Upper lobe of right lung (tissue), 1 donor: ENCODE measurements at places on chromosomes 1 and 21. TPM values are rescaled to one million over a fixed set of nuclear protein-coding genes. Genes with fewer than 3 reads are reported as not detected.

DNA sequence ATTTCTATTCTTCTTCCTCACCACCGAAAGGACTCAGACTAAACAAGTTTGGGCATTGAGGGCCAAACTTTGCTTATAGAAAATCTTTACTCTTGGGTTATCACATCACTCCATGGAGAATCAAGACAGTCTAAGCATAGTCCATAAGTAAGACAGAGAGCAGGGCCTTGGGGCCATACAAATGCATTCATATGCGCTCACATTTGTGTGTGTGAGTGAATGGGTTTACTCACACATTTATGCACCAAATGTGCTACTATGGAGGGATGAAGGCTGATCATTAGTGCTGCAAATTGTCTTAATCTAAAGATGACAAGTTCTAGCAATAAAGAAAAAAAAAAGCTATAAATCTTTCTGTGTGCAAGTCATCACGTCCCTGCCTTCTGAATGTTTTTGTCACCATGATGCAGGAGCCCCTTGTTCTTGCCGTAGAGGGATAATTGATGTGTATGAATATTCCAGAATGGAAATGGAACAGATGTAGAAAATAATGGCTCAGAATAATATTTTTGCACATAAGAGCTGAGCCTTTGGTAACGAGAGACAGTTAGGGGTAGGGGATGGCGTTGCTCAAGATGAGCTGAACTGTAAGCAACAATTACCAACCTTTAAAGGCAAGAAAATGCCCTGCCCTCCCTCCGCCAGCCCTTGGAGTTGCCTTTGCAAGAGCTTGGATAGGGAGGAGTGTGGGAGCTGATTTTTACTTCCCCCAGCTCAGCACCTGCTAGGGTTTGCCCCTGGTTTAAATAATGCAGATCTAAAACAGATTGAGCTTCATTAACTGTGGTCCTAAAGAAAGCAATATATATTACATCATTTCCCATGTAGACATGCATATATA is 52.3 kb upstream of the IKBKE start:
- peaks cover 28% of the 10 kb centered on the region for H3K36me3 ChIP-seq
- DNase-seq, result no peak
- H3K27me3 ChIP-seq, result no peaks in the 10 kb centered on the region
- no peaks in the 10 kb centered on the region for H3K4me1 ChIP-seq
- no peak overlapping the region for H3K27ac ChIP-seq
- H3K4me3 ChIP-seq, result no peak overlapping the region

SSU72 gene
- total RNA-seq, result 125 TPM

GRCh38 chr1:156504438-156504813 is 3.9 kb upstream of the MEF2D start:
- no peaks in the 10 kb centered on the region for H3K27me3 ChIP-seq
- no peak for DNase-seq
- H3K4me1 ChIP-seq, result peaks cover 60% of the 10 kb centered on the region
- H3K27ac ChIP-seq, result peak overlapping the region; percentile 100

HES2 gene
- 5.7 TPM for total RNA-seq

DNA sequence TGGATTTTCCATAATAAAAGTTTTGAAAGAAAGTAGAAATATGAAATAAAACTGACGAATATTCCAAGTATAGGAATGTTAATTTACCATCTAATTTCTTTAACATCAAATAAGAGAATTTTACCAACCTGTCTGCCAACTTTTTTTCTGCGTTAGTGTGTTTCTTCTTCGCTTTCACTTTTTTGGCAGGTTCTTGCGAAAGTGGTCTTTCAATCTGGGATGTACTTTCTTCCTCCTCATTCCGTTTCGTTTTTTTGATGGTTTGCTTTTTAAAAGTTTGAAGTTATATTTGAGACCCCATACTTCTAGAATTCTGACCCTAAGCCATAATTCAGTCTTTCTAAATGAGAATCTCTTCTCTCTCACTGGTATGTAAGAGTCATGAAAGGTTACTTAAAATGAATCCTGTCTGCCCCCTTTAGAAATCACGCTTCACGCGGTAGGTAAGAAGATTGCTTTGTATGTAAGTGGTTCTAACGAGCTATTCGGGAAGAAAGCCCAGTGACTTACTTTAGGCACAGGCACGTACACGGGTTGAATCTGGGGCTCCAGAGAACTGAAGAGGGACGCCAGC is 580 bp downstream of the RBM34 start:
- peak overlapping the region; percentile 93 for H3K27ac ChIP-seq
- DNase-seq, result no peak
- peaks cover 13% of the 10 kb centered on the region for H3K4me1 ChIP-seq
- H3K36me3 ChIP-seq, result peaks cover 37% of the 10 kb centered on the region

GRCh38 chr1:93744299-93744988 is 62.8 kb upstream of the BCAR3 start:
- DNase-seq, result no peak
- no peak overlapping the region for H3K4me3 ChIP-seq
- H3K4me1 ChIP-seq, result peaks cover 11% of the 10 kb centered on the region
- H3K27ac ChIP-seq, result no peak overlapping the region

GRCh38 chr21:15063814-15064575 is 805 bp downstream of the NRIP1 start:
- no peaks in the 10 kb centered on the region for H3K36me3 ChIP-seq
- H3K27ac ChIP-seq, result peak overlapping the region; percentile 92
- H3K4me1 ChIP-seq, result peaks cover 33% of the 10 kb centered on the region
- H3K27me3 ChIP-seq, result no peaks in the 10 kb centered on the region
- H3K4me3 ChIP-seq, result peak overlapping the region; percentile 83

DNA sequence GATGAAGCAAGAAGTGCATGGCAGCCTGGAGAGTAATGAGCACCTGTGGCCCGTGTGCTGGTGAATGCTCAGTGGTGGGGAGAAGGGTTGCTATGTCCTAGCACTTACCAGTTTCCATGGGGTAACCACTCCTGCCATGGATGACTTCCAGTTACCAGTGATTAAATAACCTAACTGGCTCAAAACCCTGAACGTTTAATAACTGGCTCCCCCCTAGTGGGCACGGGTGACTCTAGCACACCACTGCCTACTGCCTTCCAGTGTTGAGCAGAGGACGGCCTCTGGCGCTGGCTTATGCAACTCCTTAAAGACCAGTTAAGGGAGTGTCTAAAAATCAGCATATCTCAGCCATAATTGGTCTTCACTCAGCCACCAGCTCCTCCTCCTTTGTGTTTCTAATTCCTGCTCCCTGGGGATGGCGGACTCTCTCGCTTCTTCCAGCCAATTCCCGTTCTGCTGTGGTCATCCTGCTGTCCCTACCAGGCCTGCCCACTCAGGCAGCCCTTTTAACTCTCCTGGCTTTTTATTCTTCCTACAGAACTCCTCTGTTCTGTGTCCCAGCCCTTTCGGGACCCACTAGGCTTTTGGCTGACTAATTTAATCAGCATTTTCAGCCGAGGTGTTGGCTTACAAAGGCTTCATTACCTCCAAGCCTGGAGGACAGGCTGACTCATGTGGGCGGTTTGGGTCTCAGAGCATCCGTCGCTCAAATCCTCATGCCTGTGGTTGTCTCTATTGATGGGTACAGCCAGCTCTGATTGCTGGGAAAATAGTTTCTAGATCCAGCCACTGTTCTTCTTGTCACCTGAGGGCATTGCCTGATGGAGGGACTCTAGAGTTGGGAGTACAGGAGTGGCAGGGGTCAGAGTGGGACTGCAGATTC is 332.4 kb downstream of the CAMTA1 start:
- no peaks in the 10 kb centered on the region for H3K27me3 ChIP-seq
- no peak for DNase-seq
- no peak overlapping the region for H3K27ac ChIP-seq
- no peaks in the 10 kb centered on the region for H3K36me3 ChIP-seq
- H3K4me1 ChIP-seq, result no peaks in the 10 kb centered on the region

- H3K36me3 ChIP-seq, result no peaks in the 10 kb centered on the region
- H3K4me1 ChIP-seq, result no peaks in the 10 kb centered on the region
- no peak overlapping the region for H3K27ac ChIP-seq
- DNase-seq, result peak; percentile 72
Measured at GRCh38 chr1:32275424-32275823, 16.5 kb upstream of the HDAC1 start.

GRCh38 chr1:169892927-169893644 is 610 bp downstream of the SCYL3 start:
- peaks cover 7% of the 10 kb centered on the region for H3K36me3 ChIP-seq
- H3K27me3 ChIP-seq, result no peaks in the 10 kb centered on the region
- H3K27ac ChIP-seq, result peak overlapping the region; percentile 99
- DNase-seq, result peak; percentile 80
- H3K4me3 ChIP-seq, result peak overlapping the region; percentile 83

DNA sequence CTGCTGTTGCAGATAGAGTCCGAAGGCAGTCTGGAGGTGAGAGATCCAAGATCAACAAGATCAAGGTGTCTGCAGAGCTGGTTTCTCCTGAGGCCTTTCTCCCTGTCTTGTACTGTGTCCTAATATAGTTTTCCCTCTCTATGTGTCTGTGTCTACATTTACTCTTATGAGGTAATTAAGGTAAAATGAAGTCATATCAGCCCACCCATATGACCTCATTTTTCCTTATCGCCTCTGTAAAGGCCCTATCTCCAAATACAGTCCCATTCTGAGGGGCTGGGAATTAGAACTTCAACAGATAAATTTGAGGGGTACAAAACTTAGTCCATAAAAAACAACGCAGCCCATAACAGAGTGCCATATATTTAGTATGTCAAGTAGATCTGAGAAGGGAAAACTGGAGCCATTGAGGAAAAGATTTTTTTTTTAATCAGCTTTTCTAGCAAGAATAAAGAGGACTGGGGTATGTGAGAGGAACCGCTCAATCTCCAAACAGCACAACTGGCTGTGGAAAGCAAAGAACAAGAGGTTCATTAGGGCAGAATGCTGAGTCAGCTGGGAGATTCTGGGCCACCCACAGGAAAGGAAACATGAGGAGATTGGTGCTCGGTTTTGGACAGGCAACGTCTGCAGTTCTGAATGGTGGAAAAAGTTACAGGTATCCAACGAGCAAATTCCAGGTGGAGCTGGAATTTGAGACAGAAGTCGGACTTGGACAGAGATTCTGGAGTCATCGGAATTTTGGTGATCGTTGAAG is 65.7 kb downstream of the MAP3K21 start:
- H3K36me3 ChIP-seq, result no peaks in the 10 kb centered on the region
- H3K27me3 ChIP-seq, result no peaks in the 10 kb centered on the region
- no peak overlapping the region for H3K27ac ChIP-seq
- H3K4me1 ChIP-seq, result no peaks in the 10 kb centered on the region
- no peak overlapping the region for H3K4me3 ChIP-seq

FCRL4 gene
- not detected for total RNA-seq

RNF187 gene
- 88.8 TPM for total RNA-seq

KRTAP22-2 gene
- total RNA-seq, result not detected

DNA sequence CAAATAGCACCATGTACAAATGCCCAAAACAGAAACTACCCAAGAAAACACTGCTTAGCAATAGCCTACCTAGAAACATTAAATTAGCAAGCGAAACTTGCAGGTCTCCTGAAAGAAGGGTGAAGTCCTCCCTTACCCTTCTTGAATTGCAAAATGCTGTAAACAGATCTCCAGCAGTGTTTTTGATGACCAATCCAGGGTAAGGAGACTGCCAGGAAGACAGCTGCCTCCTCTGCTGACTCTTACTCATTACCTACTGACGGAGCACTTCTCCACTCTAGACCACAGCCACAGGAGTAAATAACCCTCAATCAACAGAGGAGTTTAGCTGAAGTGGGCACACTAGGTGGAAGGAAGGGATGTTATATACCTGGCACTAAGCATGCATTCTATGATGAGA is 32.2 kb upstream of the GADD45A start:
- DNase-seq, result no peak
- H3K27me3 ChIP-seq, result no peaks in the 10 kb centered on the region
- H3K36me3 ChIP-seq, result no peaks in the 10 kb centered on the region
- H3K4me1 ChIP-seq, result no peaks in the 10 kb centered on the region
- H3K4me3 ChIP-seq, result no peak overlapping the region

- no peaks in the 10 kb centered on the region for H3K27me3 ChIP-seq
- no peak for DNase-seq
- H3K27ac ChIP-seq, result no peak overlapping the region
- no peaks in the 10 kb centered on the region for H3K4me1 ChIP-seq
Measured at GRCh38 chr1:162551969-162552683, 9.4 kb upstream of the UAP1 start.

SPRR4 gene
- total RNA-seq, result not detected

GRCh38 chr1:95027046-95027445 is 45.7 kb downstream of the ALG14 start:
- no peaks in the 10 kb centered on the region for H3K27me3 ChIP-seq
- peaks cover 5% of the 10 kb centered on the region for H3K4me1 ChIP-seq
- H3K4me3 ChIP-seq, result no peak overlapping the region
- no peaks in the 10 kb centered on the region for H3K36me3 ChIP-seq
- no peak for DNase-seq

DNA sequence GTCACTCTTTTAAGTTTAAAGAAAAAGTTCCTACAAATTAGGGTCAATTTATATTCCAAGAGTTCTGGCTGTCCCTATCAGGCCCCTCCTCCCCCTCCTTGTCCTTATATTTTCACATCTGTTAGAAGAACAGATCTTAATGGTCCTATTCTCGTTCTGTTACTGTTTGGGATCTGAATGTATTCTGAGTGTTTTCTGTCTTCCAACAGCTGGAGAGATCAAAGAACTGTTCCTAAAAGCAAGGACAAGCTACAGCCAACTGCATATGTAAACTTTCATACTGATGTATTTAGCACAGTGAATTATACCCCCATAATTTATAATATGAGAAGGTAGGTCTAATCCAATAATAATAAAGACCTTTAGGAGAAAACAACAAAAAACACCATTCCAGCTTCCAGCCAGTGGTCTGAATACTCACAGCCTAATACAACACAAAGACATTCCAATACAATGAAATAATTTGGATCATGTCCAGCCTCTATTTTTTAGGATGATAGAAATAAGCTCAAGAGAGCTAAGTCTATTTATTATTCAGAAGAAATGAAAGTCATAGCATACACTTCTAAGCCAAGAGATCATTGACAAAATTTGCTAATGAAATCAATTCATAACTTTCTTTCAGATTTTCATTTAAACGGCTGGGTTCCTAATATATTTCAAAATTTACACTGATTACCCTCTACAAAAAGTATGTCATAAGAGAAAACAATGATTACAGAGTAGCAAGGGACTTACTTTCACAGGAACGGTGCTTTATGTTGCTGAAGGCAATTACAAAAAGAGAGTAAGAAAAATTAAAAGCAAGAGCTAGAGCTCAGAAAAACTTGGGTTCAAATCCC is 25.3 kb downstream of the WLS start:
- no peak overlapping the region for H3K4me3 ChIP-seq
- H3K27ac ChIP-seq, result no peak overlapping the region
- DNase-seq, result no peak
- H3K36me3 ChIP-seq, result no peaks in the 10 kb centered on the region
- H3K27me3 ChIP-seq, result no peaks in the 10 kb centered on the region

GRCh38 chr1:66397192-66397591 is 136.8 kb upstream of the SGIP1 start:
- H3K27me3 ChIP-seq, result no peaks in the 10 kb centered on the region
- no peak overlapping the region for H3K27ac ChIP-seq
- DNase-seq, result no peak
- H3K36me3 ChIP-seq, result no peaks in the 10 kb centered on the region

- peak overlapping the region; percentile 84 for H3K27ac ChIP-seq
- peak overlapping the region; percentile 48 for H3K4me3 ChIP-seq
- H3K27me3 ChIP-seq, result no peaks in the 10 kb centered on the region
- H3K36me3 ChIP-seq, result no peaks in the 10 kb centered on the region
- H3K4me1 ChIP-seq, result peaks cover 39% of the 10 kb centered on the region
- no peak for DNase-seq
Measured at GRCh38 chr1:8525216-8525557, 207.3 kb downstream of the SLC45A1 start.
